ENCODE measurements at places on chromosomes 5 and 9.

DNA sequence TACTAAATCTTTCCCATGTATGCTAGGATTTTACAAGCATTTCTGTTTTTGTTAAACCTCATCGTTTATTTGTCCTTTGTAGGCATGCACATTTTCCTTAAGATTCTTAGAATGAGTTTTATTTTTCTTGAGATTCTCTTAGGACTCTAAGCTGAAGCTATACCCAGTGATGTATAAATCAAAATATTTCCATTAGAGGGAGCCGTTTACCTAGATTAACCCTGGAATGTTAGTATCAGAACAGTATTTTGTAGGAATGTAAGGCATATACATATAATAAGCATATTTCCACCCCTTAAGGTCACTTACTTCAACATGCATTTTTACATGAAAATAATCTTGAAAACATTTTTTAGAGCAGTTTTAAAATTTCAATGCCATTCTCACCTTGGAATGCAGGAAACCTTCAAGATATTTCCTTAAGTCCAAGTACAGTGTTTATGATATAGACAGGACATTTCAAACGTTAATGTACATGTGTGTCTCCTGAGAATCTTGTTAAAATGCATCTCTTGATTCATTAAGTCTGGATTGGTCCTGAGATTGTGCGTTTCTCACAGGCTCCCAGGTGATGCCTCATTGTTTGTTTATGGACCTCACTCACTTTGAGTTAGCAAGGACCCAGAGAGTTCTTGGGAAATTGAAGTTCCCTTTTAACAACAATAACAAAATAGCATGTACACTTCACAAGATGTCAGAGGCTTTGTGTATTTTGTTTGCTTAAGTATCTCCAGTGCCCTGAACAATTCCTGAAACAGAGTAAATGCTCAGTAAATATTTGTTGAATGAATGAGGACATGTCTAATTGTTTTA is 34.9 kb upstream of the FCHO2 start:
- no peak for DNase-seq

DNA sequence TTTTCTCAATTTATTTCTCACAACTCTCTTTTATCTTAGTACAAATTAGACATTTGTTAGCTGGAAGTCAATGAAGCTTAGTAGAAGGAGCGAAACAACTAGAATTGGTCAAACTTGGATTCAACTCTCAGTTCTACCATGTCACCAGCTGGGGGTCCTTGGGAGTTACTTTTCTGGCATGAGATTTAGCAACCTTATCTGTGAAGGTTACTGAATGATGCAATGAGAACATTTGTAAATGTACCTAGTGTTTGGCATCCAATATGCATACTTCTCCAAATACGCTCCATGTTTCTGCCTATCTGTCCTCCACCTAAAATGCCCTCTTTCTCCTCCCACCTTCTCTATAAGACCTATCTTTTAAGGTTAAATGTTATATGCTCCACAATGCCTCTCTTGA is 6.3 kb downstream of the HNRNPA0 start:
- no peak for DNase-seq

GRCh38 chr9:35273591-35273990 is 111.8 kb downstream of the UNC13B start:
- no peak for DNase-seq

- DNase-seq, result no peak
These were observed 34.0 kb upstream of the ZNF484 start for GRCh38 chr9:92911511-92912475.

DNA sequence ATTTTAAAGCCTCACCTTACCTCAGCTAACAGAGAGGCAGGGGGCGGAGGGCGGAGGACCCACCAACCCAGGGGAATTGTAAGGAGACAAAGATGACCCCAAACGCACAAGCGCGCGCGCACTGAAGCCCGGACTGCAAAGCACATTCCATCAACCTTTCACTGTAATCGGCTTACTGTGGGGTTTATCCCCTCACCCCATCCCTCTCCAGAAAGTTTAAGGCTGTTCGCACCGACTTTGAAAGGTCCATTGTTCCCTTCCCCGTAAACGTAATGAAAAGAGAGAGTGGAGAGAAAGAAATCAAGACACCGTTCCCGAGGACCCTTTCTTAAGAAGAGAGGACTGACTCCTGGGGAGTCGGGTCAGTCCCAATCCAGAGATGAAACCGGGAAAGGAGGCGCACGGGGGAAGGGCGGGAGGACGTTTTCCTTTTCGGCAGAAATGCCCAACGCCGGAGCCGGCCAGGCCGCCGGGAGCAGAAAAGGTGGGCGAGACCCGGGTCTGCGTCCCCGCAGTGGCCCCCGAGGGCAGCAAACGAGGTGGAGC is 464 bp downstream of the CEMIP2 start:
- DNase-seq, result no peak

DNA sequence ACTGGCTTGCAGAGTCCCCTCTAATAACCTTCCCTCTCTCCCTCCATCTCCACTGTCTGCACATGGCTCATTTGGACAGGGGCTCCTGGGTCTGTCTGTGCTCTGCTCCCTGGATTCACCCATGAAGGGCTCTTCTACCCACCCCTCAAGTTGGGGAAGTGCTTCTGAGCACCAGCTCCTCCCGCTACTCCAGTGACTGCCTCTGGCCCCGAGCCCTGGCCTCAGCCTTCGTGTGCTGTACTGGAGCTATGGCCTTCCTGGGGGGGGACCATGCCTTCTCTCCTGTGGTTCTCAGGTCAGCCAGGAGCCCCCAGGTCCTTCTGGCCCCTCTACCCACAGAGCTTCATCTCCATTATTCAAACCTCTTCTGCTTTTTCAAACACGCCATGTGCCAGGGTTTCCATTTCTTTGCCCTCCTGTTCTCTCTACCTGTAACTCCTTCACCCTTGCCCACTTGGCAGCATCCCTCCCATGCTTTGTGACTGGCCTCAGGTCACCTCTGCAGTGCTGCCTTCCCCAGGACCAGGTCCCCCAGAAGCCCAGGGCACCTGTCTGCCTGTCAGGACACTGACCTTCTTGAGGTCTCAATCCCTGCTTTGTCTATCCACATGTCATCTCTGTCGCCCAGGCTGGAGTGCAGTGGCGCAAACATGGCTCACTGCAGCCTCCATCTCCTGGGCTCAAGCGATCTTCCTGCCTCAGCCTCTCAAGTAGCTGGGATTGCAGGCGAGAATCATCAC is 9.5 kb downstream of the SH3PXD2B start:
- no peak for DNase-seq

- DNase-seq, result no peak
These were observed 23.6 kb upstream of the CYSTM1 start for GRCh38 chr5:140151144-140152021.

GRCh38 chr5:33032271-33033070 is 321.4 kb downstream of the NPR3 start:
- no peak for DNase-seq

GRCh38 chr5:136028782-136029742 is at the start of gene TGFBI:
TSS of gene TGFBI (plus strand) at chr5:136028988. CDS start at chr5:136029056, 68 bp downstream.
- DNase-seq, result no peak
